ENCODE measurements at places on chromosomes 2 and 18. TPM values are rescaled to one million over a fixed set of nuclear protein-coding genes. Genes with fewer than 3 reads are reported as not detected.

- DNase-seq: no peak
These were observed 865.4 kb upstream of the NXPH2 start for GRCh38 chr2:139645617-139646016.

GRCh38 chr18:38966841-38967240 is 1401.2 kb upstream of the CELF4 start:
- DNase-seq: no peak

DNA sequence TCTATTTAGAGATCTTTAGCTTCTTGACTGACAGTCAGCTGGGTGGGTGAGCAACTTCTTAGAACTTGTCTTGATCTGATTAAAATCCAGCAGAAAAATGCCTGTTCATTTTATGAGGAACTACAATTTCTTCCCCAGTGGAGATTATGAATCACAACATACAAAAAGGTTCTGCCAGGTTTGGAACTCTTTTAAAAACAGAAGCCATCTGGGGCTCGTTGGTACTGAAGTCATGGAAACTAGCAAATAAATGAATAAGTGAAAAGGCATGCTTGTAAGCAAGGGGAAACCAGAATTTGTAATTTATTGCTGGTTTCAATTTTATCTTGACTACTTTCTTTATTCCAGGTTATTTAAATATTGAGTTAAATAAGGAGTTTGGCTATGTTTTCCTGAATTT is 767.4 kb downstream of the MBD2 start:
- no peak for DNase-seq

DNA sequence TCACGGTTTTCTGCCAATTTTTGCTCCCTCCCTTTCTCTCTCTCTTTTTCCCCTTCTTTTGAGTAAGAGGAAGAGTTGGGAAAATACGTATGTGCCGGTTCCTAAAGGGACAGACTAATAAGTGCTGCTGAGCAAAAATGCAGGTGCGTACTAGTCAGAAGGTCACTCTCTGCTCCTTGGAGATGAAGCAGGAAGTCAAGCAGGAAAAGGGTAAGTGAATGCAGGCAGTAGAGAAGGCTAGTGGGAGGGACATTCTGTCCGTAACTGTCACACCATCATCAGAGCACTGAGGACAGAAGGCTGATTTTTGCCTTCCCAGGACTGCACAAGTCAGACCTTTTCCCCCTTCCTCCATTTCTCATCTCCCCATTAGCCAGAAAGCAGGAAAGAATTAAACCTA is 105.7 kb downstream of the CDH2 start:
- DNase-seq: no peak

GRCh38 chr2:234032279-234032856 is 18.1 kb upstream of the SPP2 start:
- DNase-seq: no peak

- no peak for DNase-seq
These were observed 9.3 kb downstream of the TGOLN2 start for GRCh38 chr2:85318222-85319074.

DNA sequence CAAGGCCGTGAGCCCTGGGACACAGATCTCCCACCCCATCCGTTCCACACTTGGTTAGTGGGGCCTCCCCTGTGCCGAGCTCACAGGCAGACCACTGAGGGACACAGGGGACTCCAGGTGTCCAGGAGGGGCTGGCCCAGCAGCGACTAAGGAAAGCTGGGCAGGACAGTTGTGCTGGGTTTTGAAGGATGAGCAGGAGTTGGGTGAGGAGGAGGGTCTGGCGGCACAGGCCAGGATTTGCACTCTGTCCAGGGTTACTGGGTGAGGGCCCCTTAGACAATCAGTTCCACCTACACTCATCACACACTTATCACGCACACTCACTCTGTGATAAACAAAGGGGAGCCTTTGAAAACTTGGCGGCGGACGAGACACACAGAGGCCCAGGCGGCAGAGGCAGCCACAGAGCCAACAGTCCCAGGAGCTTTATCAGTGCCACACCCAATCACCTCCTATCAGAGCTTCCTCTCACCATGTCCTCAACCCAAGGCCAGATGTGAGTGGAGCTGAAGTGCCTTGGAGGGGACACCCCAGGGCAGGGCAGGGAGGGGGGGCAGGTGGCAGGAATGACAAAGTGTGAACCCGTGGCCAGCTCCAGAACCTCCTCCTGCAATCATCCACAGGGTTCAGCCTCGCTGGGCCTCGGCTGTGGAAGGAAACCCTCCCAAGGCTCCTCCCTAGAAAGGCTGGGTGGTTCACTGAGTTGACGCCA is 26.6 kb downstream of the BIN1 start:
- no peak for DNase-seq

GRCh38 chr2:149826471-149827125 is 239.0 kb upstream of the MMADHC start:
- DNase-seq: no peak

- DNase-seq: no peak
These were observed 1333.1 kb downstream of the LRP1B start for GRCh38 chr2:140797718-140798117.

DNA sequence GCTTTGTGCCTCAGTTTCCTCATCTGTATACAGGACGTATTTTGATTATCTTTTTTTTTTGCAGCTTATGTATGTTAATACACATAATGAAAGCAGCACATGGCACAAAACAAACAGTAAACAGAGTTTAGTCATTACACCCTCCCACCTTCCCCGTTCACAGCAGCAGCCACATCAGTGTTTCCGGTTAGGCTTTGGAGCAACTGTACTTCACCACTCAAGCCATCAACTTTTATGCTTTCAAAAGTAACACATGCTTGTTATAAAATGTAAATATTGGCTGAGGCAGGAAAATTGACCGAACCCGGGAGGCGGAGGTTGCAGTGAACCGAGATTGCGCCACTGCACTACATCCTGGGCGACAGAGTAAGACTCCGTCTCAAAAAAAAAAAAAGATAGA is 117.3 kb downstream of the MTCL1 start:
- DNase-seq: no peak

DNA sequence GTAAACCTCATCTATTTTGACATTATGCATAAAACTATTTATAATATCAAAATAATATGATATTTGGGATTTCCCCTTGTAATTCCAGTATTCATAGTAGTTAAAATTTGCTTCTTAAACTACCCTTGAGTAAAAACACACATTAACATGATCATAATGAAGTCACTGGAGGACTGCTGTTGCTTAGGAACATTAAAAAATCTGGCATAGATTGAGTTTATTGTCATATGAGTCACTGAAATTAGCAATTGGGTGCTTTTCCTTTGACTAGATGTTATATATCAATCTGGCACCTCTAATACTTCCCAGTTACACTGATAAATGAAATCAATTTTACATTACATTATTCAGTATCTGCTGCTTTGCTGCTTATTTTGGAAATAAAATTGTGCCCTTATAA is 57.0 kb upstream of the ZC3H15 start:
- DNase-seq: no peak

- no peak for DNase-seq
These were observed 2005.9 kb upstream of the CELF4 start for GRCh38 chr18:39571511-39571910.

- no peak for DNase-seq
These were observed 1.6 kb downstream of the CAPN10 start for GRCh38 chr2:240588006-240588655.

- no peak for DNase-seq
These were observed 299.2 kb downstream of the INSIG2 start for GRCh38 chr2:118387509-118387908.

GRCh38 chr2:73917296-73917695 is 9.4 kb upstream of the DGUOK start:
- no peak for DNase-seq

The SERPINB12 gene
- not detected for total RNA-seq

The INPP4A gene
- 81.7 TPM for total RNA-seq

The MOCOS gene
- 0.09 TPM for total RNA-seq

The CMPK2 gene
- 7.0 TPM for total RNA-seq

The ANKRD62 gene
- total RNA-seq: 0.18 TPM

The TACR1 gene
- 1.00 TPM for total RNA-seq

The COL6A3 gene
- 59.6 TPM for total RNA-seq

The IRS1 gene
- 12.2 TPM for total RNA-seq
